Activated naive CD4-positive, alpha-beta T cell treated with anti-CD3 and anti-CD28 coated beads, Interleukin-2, amount 50 U/mL, for 16 hours (primary cell): ENCODE measurements at places on chromosomes 6 and 20.

- DNase-seq: no peak
Observed at GRCh38 chr6:37016995-37017394, 11.5 kb downstream of the FGD2 start.

DNA sequence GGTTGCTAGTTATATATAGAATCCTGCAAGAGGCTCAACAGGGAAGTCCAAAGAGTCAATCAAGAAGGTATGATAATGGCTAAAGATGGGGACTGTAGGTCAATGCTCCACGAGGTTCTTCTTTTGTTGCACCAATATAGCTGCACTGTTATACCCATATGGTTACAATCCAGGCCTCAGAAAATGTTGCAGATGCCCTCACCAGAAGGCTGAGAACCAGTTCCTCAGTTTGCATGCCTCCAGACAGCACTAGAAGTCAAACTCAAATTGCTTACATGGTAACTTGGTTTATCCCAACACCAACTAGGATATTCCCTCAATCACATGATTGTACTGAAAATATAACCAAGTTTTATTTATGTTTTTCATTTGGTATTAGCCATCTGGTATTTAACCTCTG is 12.1 kb downstream of the EEF1A1 start:
- DNase-seq: no peak

- no peak for DNase-seq
Observed at GRCh38 chr20:46798430-46798829, 89.0 kb downstream of the SLC2A10 start.

GRCh38 chr6:89140347-89141156 is 5.3 kb upstream of the PM20D2 start:
- DNase-seq: no peak
